Astrocyte of the spinal cord (primary cell): ENCODE measurements at places on chromosomes 5 and 9.

- DNase-seq: no peak
Measured at GRCh38 chr9:99130069-99130468, 25.2 kb downstream of the TGFBR1 start.

DNA sequence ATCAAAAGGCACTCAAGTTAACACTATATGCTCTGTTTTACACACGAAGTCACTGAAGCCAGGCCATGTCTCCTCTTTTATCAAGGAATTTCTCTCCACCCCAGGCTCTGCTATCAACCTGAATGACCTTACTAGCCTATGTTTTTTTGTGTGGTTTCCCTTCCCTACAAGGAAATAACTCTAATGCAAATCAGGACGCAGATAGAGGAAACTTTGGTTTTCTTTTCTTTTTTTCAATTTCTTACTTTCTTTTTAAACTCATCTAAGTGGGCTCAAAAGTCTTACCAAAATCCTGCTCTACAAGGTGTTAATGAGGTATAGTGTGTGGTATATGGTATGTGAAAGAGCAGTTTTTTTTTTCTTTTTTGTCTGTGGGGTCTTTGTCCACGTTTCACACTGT, 5.5 kb upstream of the SLC46A2 start:
- DNase-seq: no peak

- DNase-seq: no peak
Measured at GRCh38 chr5:69300537-69301203, 31.9 kb downstream of the CCDC125 start.

- DNase-seq: no peak
Measured at GRCh38 chr5:82719368-82719767, 357.8 kb downstream of the TMEM167A start.

- DNase-seq: peak; percentile 77
Measured at GRCh38 chr9:19994296-19994695, 205.5 kb upstream of the SLC24A2 start.

DNA sequence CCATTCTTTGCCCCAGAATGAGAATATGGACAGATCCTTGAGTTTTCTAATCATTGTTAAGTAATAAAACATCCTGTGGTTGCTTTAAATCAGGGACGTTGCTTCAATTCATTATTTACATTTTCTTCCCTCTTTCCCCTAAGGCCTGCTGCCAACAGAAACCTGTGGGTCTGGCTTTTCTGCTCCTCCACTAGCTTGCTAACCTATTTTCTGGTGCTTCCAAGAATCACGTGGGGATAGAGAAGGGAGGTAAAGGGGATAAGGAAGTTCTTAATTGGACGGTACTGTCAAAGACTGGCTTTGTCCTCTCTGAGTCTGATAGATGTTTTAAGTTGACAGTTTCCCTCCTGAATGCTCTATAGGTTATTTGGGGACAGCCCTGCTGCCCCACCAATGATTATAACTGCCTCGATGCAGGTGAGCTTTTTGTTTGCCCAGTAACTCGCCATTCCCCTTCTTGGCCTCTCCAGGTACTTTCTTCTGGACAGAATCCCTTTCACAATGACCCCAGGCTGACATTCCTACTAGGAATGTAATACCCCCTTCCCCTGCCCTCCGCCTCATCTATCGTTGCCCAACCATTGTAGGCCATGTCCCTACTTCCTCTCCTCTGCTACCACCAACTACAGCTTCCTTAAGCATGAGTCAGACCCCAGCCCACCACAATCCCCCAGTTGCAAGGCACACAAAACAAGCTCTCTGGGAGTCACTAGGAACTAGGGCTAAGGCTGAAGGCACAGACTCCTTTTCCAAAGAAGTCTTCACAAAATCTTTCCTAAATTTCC, 19.9 kb upstream of the CPEB4 start:
- peak; percentile 29 for DNase-seq

DNA sequence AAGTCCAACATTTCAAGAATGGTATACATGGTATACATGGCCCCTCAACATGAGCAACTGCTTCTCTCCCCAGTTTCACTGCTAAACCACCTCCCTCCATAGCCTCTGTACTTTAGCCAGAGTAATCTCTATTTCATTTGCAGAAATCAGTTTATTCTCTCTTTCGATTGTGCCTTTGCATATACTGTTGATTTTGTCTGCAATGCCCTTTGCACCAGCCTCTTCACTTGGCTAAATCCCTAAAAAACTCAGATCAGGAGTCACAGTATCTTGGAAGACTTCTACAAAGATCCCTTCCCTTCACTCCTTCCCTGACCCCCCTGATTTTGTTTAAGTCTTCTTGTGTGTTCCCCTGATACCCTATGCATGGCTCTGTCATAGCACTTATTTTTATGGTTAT, 4.9 kb upstream of the CCNG1 start:
- no peak for DNase-seq
